Trophoblast cell (in vitro differentiated cells and primary cell): ENCODE measurements at places on chromosomes 1 and 21.
A peak's percentile ranks its signal among the peaks of the same experiment; 100 is the strongest.

GRCh38 chr1:157403203-157403602 is 149.1 kb downstream of the FCRL5 start:
- DNase-seq: no peak

GRCh38 chr1:92291372-92291999 is 7.3 kb downstream of the GLMN start:
- peak; percentile 48 for DNase-seq

DNA sequence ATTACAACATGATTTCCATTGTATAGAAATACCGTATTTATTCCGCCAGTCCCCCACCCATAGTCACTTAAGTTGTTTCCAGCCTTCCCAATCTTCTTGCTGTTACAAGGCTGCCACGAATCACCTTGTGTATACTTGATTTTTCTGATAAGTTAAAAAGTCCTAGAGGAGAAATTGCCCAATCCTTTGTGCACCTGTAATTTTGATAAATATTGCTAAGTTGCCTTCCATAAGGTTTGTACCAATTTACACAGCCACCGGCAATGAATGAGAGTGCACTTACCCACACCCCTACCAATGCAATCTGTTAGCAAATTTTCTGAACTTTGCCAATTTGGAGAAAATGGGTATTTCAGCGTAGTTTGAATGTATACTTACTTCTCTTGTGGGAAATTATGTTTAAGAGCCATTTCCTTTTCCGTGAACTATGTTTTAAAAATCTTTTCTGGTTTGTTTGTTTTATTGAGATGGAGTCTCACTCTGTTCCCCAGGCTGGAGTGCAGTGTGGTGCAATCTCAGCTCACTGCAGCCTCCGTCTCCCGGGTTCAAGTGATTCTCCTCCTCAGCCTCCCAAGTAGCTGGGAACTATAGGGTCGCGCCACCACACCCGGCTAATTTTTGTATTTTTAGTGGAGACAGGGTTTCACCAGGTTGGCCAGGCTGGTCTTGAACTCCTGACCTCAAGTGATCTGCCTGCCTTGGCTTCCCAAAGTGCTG is 87.4 kb downstream of the DHRS3 start:
- DNase-seq: no peak

DNA sequence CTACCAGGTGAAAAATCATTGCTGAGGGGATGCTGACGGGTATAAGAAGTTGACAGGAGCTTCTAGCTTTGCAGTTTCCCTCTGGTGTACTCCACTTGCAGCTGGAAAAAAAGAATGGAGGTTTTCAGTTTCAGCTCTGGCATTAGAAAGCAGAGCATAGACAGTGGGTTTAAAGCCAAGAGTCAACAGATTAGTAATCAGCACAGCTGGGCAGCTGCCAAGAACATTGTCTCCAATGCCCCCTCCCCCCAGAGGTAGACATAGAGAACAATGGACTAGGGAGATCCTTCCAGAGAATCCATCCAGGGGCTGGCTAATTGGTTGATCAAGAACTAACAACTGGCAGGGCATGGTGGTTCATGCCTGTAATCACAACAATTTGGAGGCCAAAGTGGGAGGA is 10.1 kb upstream of the ZBTB8B start:
- no peak for DNase-seq

GRCh38 chr1:183484254-183484653 is 12.0 kb downstream of the SMG7 start:
- DNase-seq: no peak

DNA sequence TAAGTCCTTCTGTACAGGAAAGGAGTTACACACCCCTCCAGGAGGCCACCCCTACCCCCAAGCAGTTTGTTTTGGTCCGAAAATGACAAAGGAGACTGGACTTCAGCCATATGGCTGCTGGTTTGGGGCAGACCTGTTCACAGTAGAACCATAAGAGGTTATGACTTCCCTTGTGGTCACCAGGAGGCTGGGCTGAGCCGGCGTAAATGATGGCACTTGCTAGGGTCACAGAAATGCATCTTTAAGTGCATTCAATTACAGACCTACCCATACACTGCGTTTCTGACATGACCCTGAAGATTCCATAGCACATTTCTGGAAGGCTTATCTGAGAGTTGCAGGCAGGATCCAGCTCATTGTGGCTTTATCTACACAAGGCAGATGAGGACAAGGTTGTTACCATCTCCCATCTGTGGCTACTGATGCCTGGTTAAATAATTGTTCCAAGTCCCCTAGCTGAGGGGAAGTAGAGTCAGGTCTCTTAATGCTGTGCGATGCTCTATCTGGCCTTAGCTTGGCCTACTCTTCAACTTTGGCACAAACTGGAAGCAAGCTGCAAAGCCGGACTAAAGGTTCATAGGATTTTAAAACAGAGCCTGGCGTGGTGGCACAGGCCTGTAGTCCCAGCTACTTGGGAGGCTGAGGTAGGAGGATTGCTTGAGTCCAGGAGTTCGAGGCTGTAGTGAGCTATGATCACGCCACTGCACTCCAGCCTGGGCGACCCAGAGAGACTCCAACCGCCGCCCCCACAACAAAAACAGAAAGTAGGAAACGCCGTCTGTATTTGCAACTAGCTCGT is 1.7 kb upstream of the TRIM67 start:
- DNase-seq: no peak

- peak; percentile 0 for DNase-seq
These were observed 3.1 kb downstream of the LCE3D start for GRCh38 chr1:152577168-152577567.

DNA sequence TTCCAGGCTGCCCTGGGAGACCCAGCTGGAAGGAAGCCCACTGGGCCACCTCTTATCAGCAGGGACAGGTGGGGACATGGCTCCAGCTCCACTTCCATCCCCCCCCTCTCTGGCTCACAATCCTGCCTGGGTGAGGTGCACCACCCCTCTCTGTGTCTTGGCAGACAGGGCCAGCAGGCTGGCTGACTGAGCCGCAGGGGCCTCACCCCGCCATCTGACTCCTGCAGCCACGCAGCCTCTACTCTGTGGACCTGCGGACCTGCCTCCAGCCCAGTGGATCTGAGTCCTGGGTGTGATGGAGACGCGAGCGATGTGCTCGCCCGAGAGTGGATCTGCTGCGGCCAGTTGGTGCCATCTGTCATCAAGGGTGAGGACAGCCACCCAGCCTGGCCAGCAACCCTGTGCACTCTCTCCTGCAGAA is 30.1 kb downstream of the RCC2 start:
- no peak for DNase-seq

GRCh38 chr1:58883037-58883887 is 99.4 kb upstream of the JUN start:
- DNase-seq: peak; percentile 45

DNA sequence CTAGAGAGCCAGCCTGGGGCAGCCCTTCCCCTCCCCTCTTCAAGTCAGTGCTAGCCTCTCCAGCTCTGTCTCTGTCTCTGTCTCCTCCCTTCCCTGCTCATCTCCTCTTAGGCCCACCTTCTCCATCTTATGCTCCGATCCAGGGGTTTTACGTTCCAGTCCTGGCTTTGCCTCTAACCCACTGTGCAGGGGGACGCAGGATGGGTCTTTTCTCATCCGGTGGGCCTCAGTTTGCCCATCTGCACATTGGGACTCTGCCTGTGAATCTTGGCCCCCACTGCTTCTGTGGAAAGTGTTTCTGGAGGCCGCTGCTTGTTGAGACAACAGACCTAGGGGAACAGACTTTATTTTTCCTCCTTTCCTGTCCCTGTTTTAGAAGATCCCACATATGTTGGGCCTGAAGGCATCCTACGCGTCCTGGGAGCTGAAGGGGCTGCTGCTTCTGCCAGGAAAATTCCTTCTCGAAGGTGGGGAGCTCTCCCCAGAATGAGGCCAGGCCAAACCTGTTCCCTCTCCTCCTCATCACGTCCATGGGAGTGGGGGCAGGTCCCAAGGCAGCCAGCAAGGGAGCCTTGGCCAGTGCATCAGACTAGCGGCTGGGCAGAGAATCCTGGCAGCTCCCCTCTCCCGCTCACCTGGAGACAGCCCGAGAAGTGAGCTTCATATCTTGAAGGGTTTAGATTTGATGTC is 99.5 kb upstream of the CSF3R start:
- no peak for DNase-seq

DNA sequence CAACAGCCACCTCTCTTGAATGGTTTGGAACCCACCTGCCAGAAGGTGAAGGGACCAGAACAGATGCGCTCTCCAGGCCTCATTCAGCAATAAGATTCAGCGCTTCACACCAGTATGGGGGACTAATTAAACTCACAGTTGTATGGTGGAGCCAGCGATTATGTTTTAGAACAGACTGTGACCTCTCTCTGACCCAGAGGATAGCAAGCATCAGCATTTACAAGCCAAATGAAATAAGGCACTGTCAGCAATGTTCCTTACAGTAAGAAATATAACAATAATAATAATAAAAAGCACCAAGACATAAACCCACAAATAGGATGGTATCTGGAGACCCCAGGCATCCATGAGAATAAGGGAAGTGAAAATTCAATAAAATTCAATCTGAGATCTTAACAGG is 6.9 kb upstream of the CDC42BPA start:
- no peak for DNase-seq

DNA sequence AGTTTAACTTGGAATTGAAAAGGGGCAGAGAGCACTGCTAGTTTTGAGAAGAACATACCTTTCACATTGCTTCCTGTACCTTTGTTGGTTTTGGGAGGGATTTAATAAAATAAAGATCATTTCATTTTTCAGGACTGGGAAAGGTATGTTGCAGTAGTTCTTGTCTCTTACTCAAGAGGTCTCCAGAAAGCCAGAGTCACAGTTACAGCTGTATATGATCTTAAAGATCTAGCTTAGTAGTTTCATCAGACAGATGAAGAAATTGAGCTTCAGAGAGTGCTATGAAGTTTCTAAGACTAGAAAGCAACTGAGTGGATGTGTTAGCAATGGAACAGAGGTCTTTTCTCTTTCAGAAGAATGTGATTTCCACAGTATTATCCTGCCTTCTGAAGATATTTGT is 1.0 kb downstream of the OR10K2 start:
- no peak for DNase-seq

DNA sequence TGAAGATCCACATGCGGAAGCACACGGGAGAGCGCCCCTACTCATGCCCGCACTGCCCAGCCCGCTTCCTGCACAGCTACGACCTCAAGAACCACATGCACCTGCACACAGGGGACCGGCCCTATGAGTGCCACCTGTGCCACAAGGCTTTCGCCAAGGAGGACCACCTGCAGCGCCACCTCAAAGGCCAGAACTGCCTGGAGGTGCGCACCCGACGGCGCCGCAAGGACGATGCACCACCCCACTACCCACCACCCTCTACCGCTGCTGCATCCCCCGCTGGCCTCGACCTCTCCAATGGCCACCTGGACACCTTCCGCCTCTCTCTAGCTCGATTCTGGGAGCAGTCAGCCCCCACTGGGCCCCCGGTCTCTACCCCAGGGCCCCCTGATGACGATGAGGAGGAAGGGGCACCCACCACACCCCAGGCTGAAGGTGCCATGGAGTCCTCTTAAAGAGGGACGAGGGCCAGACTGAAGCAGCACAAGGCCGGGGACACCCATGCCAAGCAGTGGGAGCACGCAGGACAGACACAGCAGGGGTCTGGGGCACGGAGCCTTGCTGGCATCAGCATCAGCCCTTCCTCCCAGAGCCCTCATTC is 13.7 kb downstream of the ZBTB7B start:
- DNase-seq: no peak

DNA sequence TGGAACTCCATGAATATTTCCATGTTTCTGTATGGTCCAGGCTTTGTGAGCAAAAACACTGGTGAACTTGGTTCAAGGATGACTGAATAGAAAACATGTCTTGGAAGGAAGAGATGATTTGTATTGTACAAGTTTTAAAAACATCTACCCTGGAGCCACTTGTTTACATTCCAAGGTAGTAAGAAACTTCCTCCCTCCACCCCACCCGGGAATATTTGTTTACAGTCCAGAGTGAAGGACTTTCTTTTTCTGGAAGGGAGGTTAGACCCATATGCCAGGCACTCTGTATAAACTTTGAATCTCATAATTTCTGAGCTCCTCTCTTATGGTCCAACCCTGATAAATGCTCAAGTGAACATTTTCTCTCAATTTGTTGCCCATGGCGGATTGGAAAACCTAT is 323.3 kb upstream of the LYPLAL1 start:
- no peak for DNase-seq

- peak; percentile 68 for DNase-seq
These were observed 144.8 kb upstream of the SLC35F3 start for GRCh38 chr1:233759665-233760064.

DNA sequence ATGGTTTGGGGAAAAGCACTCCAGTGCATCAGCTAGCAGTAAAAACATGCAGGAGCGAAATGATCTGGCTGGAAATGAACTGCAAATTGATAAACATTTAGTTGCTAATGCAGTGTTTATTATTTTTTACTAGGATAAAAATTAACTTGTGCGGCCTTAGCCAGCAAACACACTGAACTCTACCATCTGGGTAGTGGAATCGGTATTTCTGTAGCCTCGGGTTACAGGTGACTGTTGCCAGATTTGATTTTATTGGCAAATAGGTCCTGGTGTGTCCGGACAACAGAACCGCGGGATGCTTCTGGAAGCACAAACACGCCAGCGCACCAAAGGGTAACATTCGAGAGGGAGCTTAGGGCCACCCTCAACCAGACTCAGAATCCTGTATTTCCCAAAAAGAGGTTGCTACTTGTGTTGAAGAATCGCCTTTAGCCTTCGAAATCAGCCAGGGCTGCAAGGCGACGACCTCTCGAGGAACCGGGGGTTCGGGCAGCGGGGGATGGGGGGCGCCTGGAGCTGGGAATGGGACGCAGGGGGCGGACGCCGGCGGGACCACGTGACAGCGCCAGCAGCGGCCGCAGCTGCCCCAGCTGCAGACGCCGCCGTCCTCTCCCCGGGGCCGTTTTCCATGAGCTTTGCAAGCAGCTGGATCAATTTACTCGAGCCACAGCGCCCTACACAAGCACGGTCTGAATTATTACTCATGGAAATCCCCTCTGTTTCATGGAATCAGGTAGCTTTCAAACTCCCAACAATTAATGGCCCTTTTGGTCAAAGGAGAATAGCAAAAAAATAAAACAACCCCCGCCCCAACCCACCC is 158.8 kb downstream of the TOMM20 start:
- DNase-seq: peak; percentile 73

GRCh38 chr1:118659646-118660045 is 328.5 kb downstream of the TBX15 start:
- peak; percentile 79 for DNase-seq

- no peak for DNase-seq
These were observed 16.0 kb downstream of the NPHP4 start for GRCh38 chr1:5976231-5976630.

DNA sequence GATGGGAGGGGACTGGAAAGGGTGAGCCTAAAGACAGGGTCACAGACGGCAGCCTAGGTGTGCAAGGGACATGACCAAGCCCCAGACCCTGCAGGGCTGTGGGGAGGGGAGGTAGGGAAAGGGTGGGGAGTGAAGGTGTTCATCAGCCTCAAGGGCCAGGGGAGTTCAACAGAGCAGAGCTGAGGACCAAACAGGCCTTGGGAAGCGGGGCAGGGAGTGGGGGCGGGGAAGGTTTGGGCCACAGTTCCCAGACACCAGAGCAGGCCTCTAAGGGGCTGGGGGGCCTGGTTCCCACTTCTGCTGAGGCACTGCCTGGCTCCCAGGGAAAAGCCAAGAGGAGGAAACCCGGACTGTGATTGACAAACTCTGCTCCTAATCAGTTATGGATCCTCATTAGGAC is 456.3 kb downstream of the MATN1 start:
- DNase-seq: no peak
